Amygdala (tissue), 56 donors: ENCODE measurements at places on chromosomes 4 and X.
A peak's percentile ranks its signal among the peaks of the same experiment; 100 is the strongest.

- DNase-seq = peak; percentile 3
Observed at GRCh38 chrX:74613370-74614092, 893 bp downstream of the RLIM start.

DNA sequence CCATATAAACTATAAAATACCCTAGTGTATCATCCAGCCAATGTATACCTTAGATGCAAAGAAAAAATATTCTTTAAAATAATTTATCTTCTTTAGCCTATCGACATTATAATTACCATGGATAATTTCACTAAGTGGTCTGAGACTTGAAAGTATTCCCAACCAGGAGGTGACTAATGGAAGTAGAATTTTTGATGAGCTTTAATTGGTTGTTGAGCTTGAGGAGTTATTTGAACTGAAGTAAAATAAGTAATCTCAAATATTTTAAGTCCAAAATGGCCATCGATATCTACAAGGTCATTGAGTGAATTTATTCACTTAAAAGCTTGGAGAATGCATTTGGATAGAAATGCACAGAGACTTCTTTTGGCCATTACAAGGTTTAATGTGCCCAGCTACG, 436.2 kb downstream of the TLL1 start:
- no peak for DNase-seq

GRCh38 chr4:141003193-141003592, 130.1 kb downstream of the RNF150 start:
- no peak for DNase-seq

DNA sequence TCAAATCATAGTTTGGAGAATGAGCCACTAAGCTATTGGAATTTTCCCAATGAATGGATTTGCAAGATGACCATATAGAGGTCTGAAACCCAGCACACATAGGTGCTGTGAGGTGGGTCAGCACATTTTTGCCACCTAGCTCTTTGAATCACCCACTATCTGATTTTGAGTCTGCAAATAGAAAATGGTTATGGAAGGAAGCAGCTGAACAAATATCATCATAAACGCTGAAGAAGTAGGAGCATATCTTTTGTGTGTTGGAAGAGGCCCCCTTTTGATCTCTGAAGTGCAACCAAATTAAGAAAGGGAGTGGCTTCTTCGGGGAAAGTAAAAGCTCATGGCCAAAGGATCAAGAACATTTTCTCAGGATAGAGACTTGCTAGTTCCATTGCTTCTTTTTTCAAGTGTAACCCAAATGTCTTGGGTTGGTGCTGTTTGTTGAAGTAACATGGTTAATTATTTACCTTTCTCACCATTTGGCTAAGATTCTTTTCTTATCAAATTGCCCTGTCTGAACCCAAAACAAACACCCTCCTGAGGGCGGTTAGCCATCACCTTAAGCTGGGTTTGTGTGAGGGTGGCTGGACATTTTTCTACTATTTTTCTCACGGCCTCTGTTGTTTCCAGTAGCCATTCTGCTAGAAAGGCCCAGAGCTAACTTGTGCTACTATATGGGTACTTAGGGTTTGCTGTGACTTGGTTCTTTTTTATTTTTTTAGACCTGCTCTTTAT, 18.4 kb upstream of the SORBS2 start:
- no peak for DNase-seq

- DNase-seq = no peak
Observed at GRCh38 chrX:15475486-15475885, 17.6 kb downstream of the PIR start.

DNA sequence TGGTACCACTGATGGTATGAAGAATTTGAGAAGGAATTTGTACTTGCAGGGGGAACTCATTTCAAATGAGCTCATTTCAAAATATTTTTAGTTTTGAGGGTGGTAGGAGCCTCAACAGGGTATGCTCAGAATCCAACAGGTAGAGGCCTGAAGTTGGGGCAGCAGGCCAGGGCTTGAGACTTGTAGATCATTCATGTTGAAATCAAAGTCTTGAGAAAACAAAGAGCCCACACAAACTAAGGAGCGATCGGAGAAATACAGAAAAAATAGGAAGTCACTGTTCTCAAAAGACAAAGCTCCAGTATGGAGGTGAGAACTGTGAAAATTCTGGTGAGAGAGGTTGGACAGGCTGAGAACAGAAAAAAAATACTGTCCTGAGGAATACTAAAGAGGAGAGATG, 979 bp upstream of the SLC9A6 start:
- no peak for DNase-seq

GRCh38 chr4:184201179-184201578, 16.5 kb downstream of the ENPP6 start:
- no peak for DNase-seq

DNA sequence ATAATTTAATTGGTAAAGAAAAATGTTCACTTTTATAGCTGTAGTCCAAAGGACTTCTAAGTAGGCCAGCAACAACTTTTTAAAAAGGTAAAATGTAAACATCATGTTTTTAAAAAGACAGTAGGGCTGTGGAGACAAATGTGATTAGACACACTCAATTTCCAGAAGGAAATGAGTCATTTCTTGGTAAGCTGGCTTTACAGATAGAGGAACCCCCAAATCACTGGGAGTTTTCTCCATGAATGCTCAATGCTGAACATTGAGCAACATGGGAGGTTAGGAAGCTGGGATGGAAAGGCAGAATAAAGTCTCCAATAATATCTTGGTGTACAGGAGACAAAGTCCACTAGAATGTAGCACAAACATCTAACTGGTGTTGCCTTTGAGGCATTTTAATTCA, 121.3 kb downstream of the NWD2 start:
- no peak for DNase-seq

GRCh38 chr4:183337833-183338232, 15.6 kb upstream of the CLDN24 start:
- no peak for DNase-seq

GRCh38 chrX:96455078-96455477, 229.6 kb upstream of the DIAPH2 start:
- DNase-seq = no peak

- DNase-seq = no peak
Observed at GRCh38 chr4:6516281-6516680, 43.9 kb upstream of the PPP2R2C start.

GRCh38 chr4:145234091-145234706, 53.8 kb upstream of the OTUD4 start:
- DNase-seq = no peak

- DNase-seq = no peak
Observed at GRCh38 chr4:26839534-26839951, 21.1 kb upstream of the STIM2 start.

DNA sequence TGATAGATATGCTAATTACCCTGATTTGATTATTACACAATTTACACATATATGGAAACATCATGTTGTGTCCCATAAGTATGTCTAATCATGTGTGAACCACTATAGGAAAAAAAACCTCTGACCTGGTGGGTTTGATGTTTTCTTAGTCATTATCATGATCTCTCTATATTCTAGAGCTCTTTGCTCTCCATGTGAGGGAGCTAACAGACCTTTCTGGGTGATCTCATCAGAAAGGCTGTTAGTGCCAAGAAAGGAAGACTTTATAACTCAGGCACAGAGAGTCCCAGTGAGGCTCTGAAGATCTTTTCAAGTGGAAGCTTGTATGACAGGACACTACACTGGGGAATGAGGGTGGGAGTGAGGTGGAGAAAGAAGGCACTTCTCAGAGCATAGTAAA, 527.7 kb upstream of the MAGEB2 start:
- DNase-seq = no peak

GRCh38 chr4:103008875-103009729, 10.4 kb downstream of the SLC9B1 start:
- no peak for DNase-seq

DNA sequence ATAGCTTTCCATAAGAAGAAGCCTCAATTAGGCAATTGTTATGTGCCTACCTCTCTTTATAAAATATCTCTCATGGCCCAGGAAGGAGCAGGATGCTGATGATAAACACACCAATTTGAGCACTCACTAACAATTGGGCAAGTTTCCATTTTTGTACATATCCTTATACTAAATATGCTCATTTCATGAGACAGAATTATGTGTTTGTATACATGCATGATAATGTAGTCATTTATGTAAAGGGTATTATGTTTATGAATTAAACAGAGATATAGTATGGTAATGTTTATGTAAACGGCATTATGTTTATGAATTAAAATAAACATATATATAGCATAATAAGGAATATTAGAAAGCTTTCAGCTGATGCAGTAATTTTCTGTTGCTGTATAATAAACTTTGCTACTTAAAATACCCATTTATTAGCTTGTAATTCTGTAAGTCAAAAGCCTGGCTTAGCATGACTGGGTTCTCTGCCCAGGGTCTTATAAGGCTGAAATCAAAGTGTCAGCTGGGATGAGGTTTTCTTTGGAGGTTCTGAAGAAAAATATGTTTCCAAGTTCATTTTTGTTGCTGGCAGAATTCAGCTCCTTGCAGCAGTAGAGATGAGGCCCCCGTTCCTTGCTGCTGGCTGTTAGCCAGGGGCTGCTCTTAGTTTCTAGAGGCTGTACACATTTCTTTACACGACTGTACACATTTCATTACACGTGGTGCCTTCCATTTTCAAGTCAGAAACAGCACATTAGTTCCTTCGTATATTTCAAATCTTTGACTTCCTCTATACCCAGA, 89.0 kb downstream of the GLRA2 start:
- DNase-seq = no peak

- DNase-seq = no peak
Observed at GRCh38 chrX:5595570-5595969, 633.1 kb downstream of the NLGN4X start.

GRCh38 chr4:41236032-41236431, 20.7 kb upstream of the UCHL1 start:
- DNase-seq = no peak

GRCh38 chr4:78032446-78032845, 24.7 kb upstream of the FRAS1 start:
- no peak for DNase-seq

DNA sequence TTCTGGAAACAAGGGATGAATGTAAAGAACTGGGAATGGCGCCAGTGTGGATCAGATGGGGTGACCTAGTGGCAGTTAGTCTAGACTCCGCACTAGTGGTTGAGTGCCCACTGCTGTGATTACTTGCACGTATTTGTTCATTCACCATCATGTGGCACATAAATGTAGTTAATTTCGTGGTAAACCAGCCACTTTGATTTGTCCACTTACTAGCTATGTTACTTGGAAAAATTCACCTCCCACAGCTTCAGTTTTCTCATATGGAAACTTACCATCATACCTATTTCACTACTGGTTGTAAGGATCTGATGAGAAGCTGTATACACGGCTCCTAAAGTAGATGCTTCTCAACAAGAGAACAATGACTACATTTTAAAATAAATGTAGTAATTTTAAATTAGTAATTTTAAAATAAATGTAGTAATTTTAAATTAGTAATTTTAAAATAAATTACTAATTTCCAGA, 394 bp upstream of the DYNLT3 start:
- DNase-seq = no peak

DNA sequence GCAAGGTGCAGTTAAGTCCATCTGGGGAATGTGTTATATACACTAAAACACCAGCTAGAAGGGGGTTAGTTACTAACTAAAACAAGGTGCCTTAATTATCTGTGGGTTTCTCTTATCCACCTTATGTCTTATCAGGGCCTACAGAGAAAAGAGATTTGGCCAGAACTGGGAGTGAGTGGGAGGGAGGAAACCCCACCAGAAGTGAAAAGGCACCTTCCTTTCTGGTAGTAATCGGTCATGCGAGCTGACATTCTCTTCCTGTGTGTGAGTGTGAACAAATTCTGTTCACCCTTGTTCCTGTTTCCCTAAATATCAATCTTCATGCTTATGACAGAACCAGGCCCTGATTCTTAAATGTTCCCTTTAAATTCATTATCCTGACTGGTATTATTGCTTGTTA, 43.5 kb downstream of the SRPX2 start:
- DNase-seq = no peak

GRCh38 chrX:109553862-109554261, 17.2 kb downstream of the NXT2 start:
- DNase-seq = no peak

DNA sequence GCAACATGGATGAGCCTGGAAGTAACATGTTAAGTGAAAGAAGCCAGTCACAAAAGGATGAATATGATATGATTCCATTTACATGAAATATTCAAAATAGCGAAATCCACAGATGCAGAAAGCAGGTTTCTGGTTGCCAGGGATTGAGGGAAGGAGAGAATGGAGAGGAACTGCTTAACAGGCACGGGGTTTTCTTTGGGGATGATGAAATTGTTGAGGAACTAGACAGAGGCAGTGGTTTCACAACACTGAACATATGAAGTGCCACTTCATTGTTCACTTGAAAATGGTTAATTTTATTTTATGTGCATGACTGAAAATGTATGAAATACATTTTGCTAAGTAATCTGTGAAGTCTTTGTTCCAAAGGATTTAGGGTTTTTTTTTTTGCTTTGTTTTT, 182.5 kb upstream of the TBL1X start:
- no peak for DNase-seq

DNA sequence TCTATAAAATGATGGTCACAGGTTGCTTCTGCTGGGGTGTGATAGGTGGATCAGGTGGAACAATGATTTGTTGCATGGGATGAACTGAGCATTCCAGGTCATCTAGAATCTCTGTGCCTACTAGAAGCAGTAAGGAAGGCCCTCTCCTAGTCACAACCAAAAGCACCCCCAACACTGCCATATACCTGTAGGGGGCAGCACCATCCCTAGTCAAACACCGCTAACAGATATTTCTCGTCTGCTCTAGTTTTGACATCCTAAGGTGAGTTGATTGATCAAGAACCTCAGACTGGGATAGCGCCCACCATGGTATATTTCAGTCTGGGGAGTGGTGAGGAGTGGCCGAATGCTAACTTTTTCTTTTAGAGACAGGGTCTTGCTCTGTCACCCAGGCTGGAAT, 160.2 kb downstream of the NHS start:
- no peak for DNase-seq
